ENCODE measurements at places on chromosomes 6 and 20.

DNA sequence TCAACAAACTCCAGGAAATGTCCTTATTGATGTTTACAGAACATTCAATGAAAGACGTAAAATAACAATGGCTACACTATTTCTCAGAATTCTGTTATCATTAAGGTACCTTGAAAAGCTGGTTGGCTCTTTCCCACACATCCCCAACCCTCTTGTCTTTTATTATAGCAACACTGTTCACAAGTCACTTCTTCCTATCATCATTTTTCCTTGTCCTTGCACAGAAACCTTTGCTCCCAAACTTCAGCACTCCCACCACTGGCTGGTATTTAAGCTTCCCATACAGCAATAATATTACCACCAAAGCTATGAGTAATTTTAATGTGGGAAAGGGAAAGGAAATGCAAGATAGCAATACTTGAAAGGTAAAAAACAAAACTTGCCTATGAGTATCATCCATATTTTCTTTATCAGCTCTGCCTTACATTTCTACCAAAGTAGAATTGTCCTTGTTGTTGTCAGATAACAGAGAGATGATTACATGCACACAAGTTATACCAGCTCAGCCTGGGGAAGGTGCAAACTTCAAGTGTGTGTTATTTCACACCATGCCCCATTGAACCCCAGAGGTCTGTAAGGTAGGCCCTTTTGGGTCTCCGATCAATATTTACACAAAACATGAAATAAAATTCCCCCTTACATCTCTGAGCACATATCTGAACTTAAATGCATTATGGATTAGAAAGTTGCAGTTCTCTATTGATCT is 32.2 kb downstream of the ARHGAP18 start:
- no peak for DNase-seq

GRCh38 chr20:1263853-1264252 is 2.2 kb upstream of the SNPH start:
- DNase-seq: no peak

GRCh38 chr20:23223908-23224580 is 126.5 kb upstream of the NXT1 start:
- no peak for DNase-seq

GRCh38 chr6:109791301-109791700 is 100.2 kb downstream of the FIG4 start:
- DNase-seq: peak; percentile 32

DNA sequence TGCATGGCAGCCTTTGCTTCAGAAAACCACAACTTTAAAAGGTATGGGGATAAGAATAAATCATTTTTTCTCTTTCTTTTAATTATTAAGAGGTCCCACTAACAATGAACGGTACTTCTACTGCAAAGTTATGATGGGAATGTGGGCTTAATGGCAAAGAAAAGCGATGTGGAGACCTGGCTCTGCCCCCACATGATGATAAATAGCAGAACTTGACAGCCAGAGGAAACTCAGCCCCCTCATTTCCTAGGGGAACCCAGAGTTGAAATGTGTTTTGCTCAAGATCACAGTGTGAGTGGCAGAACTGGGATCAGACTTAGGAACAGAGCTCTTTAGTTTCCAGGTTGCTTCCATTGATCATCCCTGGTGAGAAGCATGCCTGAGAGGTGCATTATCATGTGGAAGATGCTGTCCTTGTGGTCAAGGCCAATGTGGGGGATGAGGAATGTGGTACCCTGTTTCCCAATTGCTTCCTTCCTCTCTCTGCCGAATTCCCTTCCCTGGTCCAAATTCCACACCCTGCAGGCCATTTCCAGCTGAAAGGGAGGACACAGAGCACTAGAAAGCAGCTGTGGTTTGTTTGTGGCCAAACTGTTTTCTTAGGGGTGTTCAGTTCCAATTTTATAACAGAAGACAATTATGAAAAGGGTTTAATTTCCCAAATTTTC is 66.0 kb downstream of the BACH2 start:
- DNase-seq: peak; percentile 71

- no peak for DNase-seq
These were observed 54.7 kb downstream of the KCNQ2 start for GRCh38 chr20:63417738-63418120.

GRCh38 chr6:11322252-11322885 is 89.9 kb upstream of the NEDD9 start:
- DNase-seq: peak; percentile 28

- no peak for DNase-seq
These were observed 26.6 kb upstream of the PI16 start for GRCh38 chr6:36927691-36928546.
